ENCODE measurements at places on chromosomes 5 and 9.

GRCh38 chr5:125177340-125177739 lies 430.9 kb upstream of the ZNF608 start:
- DNase-seq = no peak

DNA sequence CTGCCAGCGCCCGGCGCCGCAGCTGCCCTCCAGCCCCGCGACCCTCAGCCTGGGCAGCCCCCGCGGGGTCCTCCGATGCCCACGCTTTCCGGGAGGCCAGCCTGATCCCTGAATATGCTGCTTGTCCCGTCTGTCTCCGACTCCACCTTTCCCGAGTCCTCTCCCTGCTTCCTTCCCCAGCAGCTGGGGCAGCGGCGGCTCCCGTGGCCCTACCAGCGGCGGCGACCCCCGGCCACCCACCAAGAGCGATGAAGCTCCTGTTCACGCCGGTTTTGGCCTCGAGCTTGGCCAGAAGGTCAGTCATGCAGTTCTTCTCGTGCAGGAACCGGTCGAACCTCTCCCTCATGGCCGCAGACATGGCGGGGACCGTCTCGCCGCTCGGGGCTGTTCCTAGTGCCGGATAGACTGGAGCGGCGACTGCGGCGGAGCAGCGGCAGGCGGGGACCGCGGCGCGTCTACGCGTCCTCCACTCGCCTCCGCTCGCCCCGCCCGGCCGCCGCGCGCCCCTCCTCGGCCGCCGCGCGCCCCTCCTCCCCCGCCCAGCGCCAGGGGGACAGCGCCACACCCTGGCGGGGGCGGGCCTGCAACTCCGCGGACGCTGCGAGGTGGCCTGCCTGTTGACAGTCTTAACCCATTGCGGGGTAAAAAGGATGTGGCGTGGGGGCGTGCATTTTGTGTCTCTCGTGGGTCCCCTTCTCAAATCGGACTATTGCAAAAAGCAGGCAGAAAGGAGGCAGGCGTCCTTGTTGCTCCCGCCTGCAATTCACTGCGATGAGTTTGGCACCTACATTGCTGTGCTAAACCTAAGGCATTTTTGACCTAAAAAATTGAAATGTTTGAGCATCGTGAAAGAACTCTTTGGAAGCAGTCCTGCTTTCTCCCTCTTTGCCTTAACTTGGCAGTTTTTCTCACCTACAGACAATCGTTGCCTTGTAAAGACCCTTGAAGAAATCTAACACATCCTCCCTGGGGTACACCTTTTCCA lies at the start of gene REEP5:
Gene REEP5 (minus strand): TSS at position 395 of the 985 bp plus-strand sequence. CDS start 37 bp downstream, at position 358.
- DNase-seq = peak; percentile 80

- no peak for DNase-seq
Observed at GRCh38 chr5:127400946-127401670, 110.5 kb downstream of the MEGF10 start.

GRCh38 chr5:160520609-160521391 lies 99.1 kb downstream of the PTTG1 start:
- no peak for DNase-seq

DNA sequence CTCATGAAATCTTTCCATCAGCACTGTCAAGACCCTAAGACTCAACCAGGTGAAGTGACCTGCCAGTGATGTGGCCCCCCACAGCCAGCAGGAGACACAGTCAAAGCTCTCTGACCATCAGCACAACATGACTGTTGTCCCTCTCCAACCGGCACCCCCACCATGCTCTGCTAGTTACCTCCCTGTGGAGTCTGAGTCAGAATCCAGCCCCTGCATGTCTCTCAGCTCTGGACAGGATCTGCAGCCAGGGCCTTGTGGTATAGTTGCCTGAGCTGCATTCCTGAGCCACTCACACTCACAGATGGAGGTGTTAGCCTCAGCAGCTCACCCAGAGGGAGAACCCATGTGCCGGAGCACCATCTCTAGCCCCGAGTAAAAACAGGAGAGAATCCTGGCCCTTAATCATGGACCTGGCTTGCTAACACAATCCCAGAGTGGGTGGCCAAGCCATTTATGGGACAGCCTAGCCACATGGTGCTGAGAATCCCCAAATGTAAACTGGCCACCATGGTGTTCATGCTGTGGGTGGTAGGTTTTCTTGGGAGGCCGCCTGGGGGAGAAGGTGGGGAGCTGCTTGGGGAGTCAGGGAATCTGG lies 237.8 kb downstream of the PAPPA start:
- no peak for DNase-seq

DNA sequence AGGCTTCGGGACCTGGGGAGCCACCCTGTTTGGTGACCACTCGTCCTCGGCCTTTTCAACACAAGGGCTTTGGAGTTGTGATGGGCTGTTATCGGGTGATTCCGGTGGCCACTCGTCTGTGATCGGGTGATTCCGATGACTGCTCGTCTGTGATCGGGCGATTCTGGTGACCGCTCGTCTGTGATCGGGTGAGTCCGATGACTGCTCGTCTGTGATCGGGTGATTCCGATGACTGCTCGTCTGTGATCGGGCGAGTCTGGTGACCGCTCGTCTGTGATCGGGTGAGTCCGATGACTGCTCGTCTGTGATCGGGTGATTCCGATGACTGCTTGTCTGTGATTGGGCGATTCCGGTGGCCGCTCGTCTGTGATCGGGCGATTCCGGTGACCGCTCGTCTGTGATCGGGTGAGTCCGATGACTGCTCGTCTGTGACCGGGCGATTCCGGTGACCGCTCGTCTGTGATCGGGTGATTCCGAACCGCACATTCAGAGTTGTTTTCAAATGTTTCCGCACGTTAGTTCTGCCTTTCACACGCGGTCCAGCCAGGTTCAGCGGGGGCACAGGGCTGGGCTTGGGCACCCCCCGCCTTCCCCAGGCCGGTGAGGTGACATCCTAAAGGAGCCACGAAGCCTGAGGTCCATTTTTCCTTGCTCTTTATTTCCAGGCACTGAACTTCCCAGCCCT lies 30.3 kb downstream of the TPPP start:
- no peak for DNase-seq

DNA sequence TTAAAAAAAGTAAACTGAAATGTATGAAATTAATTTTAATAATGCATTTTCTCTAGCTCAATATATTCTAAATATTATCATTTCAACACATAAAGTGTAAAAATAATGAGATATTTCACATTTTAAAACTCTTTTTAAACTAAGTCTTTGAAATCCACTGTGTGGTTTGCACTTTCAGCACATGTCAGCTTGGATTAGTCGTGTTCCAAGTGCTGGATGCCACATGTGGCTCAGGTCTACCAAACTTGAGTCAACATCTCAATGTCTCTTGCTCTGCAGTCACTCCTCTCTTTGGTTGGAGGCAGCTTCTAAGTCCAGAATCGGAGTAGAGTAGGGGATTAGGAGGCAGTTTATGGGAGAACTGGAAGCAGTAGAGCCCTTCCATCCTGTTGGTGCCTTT lies 173.7 kb upstream of the ANKRD55 start:
- no peak for DNase-seq

- no peak for DNase-seq
Observed at GRCh38 chr5:179964015-179964414, 56.3 kb upstream of the TBC1D9B start.

DNA sequence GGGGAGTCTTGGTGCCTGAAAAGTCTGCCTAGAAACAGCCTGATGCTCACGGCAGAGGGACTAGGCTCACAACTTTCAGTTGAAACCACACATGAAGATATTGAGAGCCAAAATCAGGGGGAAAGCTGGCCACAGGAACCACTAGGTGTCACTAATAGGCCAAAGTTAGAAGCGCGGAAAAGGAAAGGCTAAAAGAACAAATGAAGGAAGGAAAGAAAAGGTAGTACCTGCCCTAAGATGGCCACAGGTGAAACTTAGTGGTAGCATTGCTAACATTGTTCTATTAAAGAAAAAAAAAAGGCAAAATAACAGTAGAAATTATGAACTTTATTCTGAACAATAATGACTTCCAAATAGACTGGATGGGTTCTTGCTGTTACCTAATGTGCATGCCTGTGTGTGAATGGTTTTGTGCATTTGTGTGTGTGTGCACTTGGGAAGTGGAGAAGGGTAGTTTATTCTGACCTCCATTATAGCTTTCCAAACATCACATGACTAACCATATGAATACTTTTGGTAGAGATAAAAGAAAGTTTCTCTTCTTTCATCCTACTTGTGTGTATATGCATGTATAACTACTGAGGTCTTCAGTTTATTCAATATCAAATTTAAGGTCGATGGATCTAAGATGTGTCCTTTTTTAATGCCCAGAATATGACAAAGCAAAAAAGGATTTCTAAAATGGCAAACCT lies 2.1 kb upstream of the RFESD start:
- no peak for DNase-seq

DNA sequence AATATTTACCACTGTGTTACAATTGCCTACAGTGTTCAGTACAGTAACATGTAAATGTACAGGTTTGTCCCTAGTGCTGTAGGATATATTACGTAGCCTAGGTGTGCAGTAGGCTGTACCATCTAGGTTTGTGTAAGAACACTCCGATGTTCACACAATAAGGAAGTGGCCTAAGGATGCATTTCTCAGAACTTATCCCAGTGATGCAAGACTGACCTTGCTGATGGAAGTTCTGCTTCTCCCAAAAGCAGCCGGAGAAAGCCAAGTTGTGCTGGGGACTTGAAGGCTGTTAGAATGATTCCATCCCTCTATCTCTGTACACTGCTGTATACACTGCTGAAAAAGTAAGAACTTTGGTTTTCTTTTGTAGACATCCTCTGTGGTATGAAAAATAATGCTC lies 21.6 kb downstream of the NEUROG1 start:
- DNase-seq = no peak

DNA sequence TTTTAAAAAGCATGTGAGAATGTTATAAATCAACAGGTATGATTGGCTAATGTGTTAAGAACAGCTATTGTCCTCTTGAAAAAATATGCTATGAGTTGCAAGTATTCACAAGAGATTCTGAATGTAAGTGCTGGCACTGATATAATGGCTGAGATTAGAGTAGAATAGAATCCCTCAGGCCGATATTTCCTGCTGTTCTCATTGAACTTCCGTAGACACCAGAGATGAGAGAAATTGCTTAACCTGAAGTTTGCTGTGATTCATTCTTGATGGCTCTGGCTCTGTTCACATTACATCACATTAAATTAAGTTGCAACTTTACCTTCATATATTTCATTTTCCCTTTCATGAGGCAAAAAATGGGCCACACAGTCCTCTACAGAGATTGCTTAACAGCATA lies 114.5 kb downstream of the BAAT start:
- DNase-seq = no peak

GRCh38 chr9:136994180-136994887 lies 2.0 kb downstream of the CLIC3 start:
- no peak for DNase-seq

DNA sequence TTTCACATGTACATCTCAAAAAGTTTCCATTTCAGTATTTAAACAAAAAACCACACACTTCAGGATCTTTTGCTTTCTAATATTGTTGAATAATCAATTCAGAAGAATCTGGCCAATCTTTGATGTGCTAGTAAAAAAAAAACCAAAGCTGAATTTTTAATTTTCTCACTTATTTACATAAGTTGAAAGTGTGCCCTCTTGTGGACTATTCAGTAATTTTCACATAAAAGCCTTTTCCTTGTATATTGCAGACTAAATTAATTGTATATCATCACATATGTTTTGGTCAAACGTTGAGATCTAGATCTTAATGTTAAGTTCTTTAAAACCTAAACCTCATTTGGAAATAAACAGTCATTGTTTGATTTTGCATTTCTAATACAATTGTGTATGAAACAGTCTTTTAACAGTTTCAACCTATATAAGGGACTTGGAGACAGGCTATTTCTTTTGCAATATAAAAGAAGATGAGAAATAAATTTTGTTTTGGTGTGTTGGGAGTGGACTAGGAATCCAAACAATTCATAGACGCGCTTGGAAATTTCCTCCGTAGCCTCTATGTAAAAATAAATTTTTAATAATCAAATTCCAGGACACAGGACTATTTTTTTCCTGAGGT lies 68.1 kb downstream of the NIPBL start:
- DNase-seq = no peak

- DNase-seq = no peak
Observed at GRCh38 chr5:179872828-179873575, 14.4 kb upstream of the MRNIP start.

GRCh38 chr5:132485641-132486317 lies 4.8 kb downstream of the IRF1 start:
- no peak for DNase-seq

GRCh38 chr5:181233801-181234454 lies 9.8 kb downstream of the RACK1 start:
- no peak for DNase-seq

DNA sequence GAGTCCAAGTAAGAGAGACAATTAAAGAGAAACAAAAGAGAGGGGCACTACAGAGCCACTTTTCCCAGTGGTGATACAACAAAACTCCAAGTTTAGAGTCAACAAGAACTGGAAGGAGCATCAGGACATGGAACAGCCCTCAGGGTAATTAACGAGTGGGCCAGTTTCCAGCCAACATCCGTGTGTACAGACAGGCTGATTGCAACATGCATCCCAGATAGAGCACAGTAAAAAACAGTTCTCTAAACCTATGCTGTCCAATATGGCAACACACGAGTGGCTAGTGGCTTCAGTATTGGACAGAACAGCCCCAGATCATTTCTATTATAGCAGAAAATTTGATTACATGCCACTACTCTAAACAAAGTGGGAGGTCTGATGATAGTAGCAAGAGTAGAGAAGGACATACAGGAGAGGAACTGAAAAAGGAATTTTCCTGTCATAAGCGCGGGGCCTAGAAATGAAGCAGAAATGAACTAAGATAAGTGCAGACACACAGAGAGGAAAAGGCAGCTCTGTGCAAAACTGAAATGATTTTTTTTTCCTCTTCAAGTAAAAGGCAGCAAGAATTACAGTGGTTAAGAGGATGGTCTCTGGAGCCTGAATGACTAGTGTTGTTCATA lies 175.6 kb upstream of the CCNG1 start:
- no peak for DNase-seq

- DNase-seq = no peak
Observed at GRCh38 chr5:2797981-2798380, 46.5 kb upstream of the IRX2 start.

GRCh38 chr5:35804201-35804653 lies 52.5 kb upstream of the IL7R start:
- DNase-seq = no peak

- no peak for DNase-seq
Observed at GRCh38 chr9:1938135-1938534, 77.0 kb upstream of the SMARCA2 start.

GRCh38 chr5:81755320-81755719 lies 4.4 kb upstream of the SSBP2 start:
- DNase-seq = no peak

Data from C1 segment of cervical spinal cord (tissue), 14 donors.